ENCODE measurements at places on chromosomes 2 and 18.

DNA sequence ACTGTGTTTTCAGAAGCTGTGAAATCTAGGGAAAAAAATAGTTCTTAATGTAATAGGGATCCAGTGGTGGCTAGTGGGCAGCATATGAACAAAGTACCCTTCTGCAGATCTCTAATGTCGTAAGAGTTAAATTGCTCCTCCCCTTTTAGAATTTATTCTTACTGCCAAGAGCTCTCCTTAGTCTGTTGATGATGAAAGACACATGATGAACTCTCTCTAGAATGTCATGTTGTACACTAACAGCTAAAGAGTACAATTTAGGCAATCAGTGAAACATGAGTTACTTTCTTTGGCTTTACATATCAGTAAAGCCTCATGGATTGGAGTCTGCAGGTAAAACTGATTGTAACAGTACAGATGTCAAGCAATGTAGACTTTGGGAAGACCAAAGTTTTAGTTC is 84.2 kb downstream of the SLC39A10 start:
- DNase-seq = no peak

GRCh38 chr18:49170925-49171505 is 220.2 kb upstream of the SMAD7 start:
- DNase-seq = no peak

- no peak for DNase-seq
Measured at GRCh38 chr2:98744595-98744994, 13.7 kb upstream of the MGAT4A start.

- no peak for DNase-seq
Measured at GRCh38 chr2:221350616-221351015, 221.5 kb downstream of the EPHA4 start.

DNA sequence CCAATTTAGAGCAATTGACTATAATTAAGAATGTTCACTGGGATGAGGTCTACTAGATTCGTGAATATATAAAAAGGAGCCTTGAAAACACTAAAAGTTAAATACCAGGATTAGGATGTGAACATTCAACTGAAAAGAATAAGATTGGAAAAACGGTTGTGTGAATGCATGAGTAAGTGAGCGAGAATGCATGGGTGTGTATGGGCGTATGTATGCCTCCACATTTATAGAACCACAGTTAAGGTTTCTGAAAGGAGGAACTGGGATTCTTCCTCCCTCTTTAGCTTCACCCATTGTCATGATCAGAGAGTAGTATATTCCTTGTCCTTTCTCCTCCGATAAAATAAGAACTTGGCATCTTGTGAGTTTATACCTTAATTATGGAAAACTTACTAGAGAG is 151.1 kb upstream of the UBE2E3 start:
- DNase-seq = no peak

DNA sequence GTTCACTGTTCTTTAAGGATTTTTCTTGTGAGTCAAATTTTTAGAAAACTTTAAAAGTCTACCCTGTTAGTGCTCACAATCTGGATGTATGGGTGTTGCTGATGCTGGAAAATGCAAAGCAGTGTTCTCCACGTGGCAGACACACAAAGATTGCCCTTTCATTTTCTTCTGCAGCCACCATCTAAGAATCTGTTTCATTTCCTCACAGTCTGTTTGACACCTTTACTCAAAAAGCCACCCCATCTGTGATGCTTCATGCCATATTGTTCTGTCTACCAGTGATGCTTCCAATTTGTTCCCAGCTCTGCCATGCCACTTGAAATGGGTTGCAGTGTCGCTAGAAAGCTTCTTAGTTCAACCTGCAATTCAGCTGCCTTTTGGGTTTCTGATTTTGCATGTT is 464.2 kb upstream of the UBE2E3 start:
- no peak for DNase-seq

GRCh38 chr2:102141011-102141943 is 1.3 kb upstream of the IL1R1 start:
- DNase-seq = no peak

DNA sequence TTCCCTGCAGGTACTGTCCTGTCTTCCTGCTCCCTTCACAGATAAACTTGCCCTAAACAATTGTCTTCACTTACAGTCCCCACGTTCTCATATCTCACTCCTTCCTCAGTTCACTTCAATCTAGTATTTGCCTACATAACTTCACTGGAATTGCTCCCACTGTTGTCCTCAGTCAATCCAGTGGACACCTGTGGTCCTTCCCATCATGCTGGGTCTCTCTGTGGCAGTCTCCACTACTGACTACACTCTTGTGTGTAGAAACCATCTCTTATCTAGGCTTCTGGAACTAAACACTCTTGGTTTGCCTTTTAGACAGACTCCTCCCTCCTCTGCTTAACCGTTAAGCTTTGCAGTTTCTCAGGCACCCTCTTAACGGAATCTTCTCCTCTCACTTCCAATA is 58.8 kb downstream of the COPS8 start:
- no peak for DNase-seq

- DNase-seq = no peak
Measured at GRCh38 chr2:233163486-233164103, 87.9 kb upstream of the ATG16L1 start.
